Bronchial epithelial cell (primary cell): ENCODE measurements at places on chromosomes 4 and X. TPM values are rescaled to one million over a fixed set of nuclear protein-coding genes. Genes with fewer than 3 reads are reported as not detected.

The SPANXN4 gene
- not detected in 2 replicates for total RNA-seq

The NEUROG2 gene
- not detected in 2 replicates for total RNA-seq

The PPP4R3C gene
- total RNA-seq = not detected in 2 replicates

The GABRQ gene
- under 0.01 and 0.13 TPM in 2 replicates for total RNA-seq

The RTL5 gene
- not detected in 2 replicates for total RNA-seq

The GPRIN3 gene
- not detected in 2 replicates for total RNA-seq

The CWH43 gene
- 3.7 and 28.3 TPM in 2 replicates for total RNA-seq

The ODAPH gene
- total RNA-seq = not detected in 2 replicates

The ADAM29 gene
- total RNA-seq = not detected in 2 replicates

The PRAF2 gene
- 1.7 and 2.6 TPM in 2 replicates for total RNA-seq

The MANBA gene
- total RNA-seq = 56.2 and 60.3 TPM in 2 replicates

The ANTXR2 gene
- total RNA-seq = 17.2 and 35.5 TPM in 2 replicates

The FAAH2 gene
- 4.7 and 6.3 TPM in 2 replicates for total RNA-seq

The VCX3A gene
- not detected in 2 replicates for total RNA-seq

The GC gene
- total RNA-seq = not detected in 2 replicates

The TIMP1 gene
- 32.0 and 57.1 TPM in 2 replicates for total RNA-seq

The SCRG1 gene
- not detected in 2 replicates for total RNA-seq

The LINC00632 gene
- 0.26 and 0.53 TPM in 2 replicates for total RNA-seq

The UVSSA gene
- total RNA-seq = 6.9 and 8.2 TPM in 2 replicates

The APLN gene
- total RNA-seq = under 0.01 and 0.13 TPM in 2 replicates

The AFF2 gene
- under 0.01 and 0.26 TPM in 2 replicates for total RNA-seq

The GABRE gene
- total RNA-seq = 29.2 and 32.1 TPM in 2 replicates

The LRIT3 gene
- under 0.01 TPM in 2 replicates for total RNA-seq

The NAA10 gene
- 56.9 and 66.8 TPM in 2 replicates for total RNA-seq

The ZDHHC15 gene
- not detected in 2 replicates for total RNA-seq

The SFRP2 gene
- not detected in 2 replicates for total RNA-seq
